ENCODE measurements at places on chromosomes 7 and 10. TPM values are rescaled to one million over a fixed set of nuclear protein-coding genes. Genes with fewer than 3 reads are reported as not detected.

- no peak for DNase-seq
Observed at GRCh38 chr10:121493521-121493920, 104.7 kb downstream of the FGFR2 start.

DNA sequence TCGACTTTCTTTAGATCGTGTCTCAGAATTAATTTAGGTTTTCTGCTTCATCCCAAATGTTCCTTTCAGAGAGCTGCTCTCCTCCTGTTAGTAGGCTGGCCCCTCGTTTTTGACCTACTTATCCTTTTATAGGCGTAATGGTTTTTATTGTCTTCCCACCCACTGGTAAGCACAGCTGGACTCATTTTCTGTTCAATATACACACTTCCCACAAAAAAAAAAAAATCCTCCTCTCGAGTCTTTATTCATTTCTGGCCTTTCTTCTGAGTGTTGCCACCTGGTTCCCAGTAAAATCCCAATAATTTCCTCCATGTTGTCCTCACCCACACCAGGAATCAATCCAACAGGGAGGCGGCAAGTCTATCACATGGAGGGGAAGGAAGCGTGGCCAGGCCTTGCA lies 970.2 kb upstream of the CELF2 start:
- DNase-seq = no peak

- DNase-seq = no peak
Observed at GRCh38 chr10:58575491-58575890, 62.8 kb downstream of the BICC1 start.

DNA sequence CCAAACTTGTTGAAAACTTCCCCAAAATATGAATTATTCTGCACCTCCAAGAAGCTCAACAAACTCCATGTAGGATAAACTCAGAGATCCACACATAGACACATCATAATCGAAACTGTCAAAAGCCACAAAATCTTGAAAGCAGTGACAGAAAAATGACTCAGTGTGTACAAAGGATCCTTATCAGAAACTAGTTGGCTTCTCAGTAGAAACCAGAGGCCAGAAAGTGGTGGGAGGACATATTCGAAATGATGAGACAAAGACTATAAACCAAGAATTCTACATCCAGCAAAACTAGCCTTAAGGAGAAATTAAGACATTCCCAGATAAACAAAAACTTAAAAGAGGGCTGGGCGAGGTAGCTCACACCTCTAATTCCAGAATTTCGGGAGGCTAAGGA lies 38.5 kb downstream of the MCMBP start:
- no peak for DNase-seq

Gene ZNF485
- 10.6 TPM for total RNA-seq

Gene CRYGN
- total RNA-seq = 0.74 TPM

- no peak for DNase-seq
Observed at GRCh38 chr10:1078668-1079067, 22.5 kb downstream of the WDR37 start.

DNA sequence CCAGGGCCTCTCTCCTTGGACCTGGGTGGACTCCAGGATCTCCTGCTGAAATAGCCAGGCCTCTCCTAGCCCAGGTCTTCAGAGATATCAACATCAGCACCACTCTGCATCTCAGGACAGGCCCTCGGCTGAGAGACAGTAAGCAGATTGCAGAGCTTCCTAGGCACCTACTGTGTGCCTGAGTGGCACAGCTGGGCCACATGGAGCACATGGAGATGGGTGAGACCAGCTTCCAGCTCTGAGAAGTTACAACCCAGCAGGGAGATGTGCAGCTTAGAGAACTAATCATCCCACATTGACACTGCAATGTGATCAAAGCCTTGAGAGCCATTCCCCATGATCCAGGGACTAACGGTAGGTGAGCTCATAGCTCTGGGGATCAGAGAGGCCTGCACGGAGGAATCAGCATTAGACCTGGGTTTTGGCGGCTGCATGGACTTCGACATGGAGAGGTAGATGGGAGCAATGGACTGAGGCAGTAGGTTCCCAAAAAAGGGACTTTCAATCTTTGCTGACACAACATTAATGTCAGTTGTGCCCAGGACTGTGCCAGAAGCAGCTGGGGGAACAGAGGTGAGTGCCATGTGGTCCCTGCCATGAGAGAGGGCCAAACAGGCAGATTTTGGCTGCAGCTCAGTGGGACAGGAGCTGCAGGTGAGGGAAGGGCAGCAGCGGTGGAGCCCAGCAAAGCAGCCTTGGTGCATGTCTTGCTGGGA lies 76.0 kb upstream of the LEP start:
- no peak for DNase-seq

Gene CYP3A7
- not detected for total RNA-seq

Gene MKX
- not detected for total RNA-seq

DNA sequence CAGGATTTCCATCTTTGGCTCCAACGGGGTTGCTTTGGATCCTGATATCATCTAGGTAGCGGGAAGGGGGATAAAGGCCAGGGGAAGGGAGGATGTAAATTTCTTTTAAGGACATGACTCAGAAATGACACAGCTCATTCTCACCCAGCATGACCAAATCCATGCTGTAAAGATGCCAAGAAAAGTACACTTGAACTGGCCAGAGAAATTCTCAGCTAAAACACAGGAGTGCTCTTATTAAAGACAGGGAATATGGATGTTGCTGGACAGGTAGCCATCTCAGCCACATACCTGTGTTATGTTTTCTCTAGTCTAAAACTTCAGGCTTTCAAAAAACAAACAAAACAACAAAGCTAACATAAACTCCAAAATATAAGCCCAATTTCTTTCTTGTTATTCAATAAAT lies 68.3 kb downstream of the NAMPT start:
- peak; percentile 98 for DNase-seq

DNA sequence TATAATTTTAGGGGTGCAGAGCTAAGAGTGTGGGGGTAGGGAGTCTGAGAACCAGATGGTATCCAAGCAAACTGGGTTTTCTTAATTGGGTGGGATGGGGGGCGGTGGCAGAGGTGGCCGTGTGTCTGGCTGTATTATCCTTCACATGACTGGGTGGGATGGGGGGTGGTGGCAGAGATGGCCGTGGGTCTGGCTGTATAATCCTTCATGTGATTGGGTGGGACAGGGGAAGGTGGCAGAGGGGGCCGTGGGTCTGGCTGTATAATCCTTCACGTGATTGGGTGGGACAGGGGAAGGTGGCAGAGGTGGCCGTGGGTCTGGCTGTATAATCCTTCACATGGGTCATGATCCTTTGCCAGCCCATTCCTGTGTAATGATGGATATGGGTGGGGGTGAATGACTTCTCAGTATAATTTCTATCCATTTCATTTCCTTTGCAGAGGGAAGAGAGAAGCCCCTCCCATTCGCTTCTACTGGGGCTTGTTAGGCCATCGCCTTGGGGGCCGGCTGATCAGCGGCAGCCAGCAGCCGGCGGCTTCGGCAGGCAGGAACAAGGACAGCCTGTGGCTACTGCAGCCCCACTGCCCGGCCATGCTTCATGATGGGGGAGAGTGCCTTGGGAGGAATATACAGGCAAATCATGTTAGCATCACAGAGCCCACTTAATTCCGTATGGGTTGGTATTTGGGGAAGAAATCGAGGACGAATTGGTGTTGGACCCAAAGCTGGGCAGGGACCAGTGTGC lies 179.6 kb upstream of the MKI67 start:
- DNase-seq = no peak

GRCh38 chr10:72260976-72261783 lies 12.5 kb upstream of the DDIT4 start:
- no peak for DNase-seq

DNA sequence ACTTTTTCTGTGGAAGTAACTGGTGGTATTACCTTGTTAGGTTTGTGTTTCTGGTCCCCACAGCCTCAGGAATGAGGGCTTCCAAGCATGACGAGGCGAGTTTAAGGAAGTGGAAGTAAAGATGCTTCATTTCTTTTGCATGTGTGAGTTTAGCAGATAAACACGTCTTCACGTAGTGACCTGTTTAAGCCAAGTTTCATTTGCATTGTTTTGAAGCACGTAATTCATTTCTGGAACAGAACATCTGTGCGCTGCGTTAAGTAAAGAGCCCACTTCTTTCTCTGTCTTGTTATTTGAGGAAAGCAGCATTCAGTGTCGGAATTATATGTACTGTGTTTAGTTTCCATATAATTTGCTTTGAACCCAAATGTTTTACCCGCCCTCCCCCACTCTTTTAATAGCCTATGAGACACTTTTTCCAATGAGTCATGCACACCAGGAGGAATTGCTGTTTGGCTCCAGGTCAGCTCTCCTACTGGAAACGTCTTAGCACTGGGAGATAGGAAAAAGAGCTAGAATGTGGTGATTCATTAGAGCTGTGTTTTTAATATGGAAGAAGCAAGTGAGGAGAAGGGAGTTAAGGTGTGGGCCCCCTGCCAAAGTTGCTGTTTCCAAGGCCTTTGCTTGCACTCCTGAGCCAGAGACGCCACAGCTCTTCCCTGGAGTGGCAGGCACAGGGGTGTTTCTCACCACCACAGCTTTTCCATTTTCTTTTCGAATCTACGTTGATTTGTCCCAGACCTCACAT lies 36.7 kb downstream of the BTBD16 start:
- DNase-seq = peak; percentile 95

GRCh38 chr10:72981028-72981881 lies 26.6 kb upstream of the PLA2G12B start:
- no peak for DNase-seq

DNA sequence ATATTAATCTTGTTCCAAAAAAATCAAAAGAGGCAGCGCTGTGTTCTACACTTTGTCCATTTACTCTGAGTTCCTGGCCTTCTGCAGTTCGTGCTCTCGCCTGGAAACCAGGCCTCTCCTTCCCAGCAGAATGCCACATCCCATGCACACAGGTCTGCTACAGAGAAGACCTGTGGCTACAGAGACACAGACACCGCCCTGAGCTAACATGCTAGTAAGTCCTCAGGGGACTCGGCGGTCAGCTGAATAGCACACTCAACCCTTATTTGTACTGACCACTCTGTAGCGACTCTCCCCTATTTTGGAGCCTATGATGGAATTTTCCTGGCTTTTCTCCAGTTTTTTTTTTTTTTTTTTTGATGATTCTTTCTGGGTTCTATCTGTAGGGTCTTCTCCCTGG lies 12.8 kb downstream of the CREB3L2 start:
- no peak for DNase-seq

GRCh38 chr10:22218448-22218847 lies 633 bp upstream of the EBLN1 start:
- DNase-seq = no peak

GRCh38 chr10:51821745-51822144 lies 122.3 kb upstream of the CSTF2T start:
- no peak for DNase-seq

- DNase-seq = no peak
Observed at GRCh38 chr7:151677581-151678226, 158.0 kb upstream of the RHEB start.

DNA sequence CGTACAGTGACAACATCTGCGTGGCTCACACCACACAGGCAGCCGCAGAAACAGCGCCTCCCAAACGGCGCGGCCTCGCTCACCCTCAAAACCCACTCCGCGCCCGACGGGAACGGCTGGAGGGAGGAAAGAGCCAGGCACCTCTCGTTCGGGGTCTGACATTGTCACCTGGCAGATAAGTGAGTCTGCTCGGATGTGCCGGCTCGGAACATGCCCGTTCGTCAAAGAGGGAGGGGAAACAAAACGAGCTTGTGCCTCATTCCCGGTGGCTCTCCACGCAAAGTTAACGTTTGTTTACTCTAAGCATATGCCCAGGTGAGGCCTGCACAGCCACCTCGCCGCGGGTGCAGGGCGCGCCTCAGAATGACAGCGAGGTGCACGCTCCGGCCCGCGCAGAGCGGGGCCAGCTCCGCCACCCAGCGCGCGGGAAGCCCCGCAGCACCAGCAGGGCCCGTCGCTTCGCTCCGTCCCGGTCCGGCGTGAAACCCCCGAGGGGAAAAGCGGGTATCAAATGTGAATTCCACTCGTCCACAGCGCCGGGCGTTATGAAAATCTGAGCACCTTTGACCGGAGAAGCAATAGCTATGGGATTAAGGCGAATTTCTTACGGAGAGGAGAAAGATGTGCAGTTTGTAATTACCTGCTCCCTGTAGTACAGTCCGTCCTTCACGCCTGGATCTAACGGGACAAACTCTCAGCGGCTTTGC lies 13.1 kb downstream of the CNPY1 start:
- no peak for DNase-seq

Gene RPEL1
- total RNA-seq = 0.10 TPM

Gene STEAP2
- total RNA-seq = 4.1 TPM

GRCh38 chr7:156147104-156147503 lies 334.8 kb upstream of the SHH start:
- DNase-seq = no peak
